Activated CD4-positive, alpha-beta T cell treated with anti-CD3 and anti-CD28 coated beads for 48 hours (primary cell): ENCODE measurements at places on chromosomes 4 and X.

GRCh38 chr4:37754410-37755185, 68.4 kb upstream of the RELL1 start:
- no peak for DNase-seq

DNA sequence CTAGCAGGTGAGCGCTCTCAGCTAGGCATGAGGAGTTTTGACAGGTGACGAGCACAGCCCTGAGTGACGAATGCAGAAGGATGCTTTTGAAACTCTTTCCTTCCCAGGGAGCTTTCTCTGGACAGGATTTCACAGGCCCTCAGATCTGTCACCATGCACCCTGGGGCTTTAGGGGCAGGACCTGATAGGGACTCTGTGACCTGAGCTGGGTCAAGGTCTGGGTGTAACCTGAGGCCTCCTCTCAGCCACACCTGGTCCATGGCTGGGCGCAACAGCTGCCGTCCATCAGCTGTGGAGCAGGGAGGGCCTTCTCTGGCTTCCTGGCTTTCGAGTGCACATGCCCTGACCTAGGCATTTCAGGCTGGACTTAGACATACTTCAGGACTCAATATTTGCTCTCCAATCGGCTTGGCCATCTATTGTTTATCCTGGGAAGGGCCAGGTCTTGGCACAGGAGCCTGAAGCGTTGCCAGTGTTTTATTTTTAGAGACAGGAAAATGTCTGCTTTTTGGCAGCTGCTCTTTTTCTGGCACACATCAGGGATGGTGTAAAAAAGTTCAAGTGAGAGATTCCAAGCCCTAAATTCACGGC, 56.4 kb downstream of the C4orf51 start:
- no peak for DNase-seq

DNA sequence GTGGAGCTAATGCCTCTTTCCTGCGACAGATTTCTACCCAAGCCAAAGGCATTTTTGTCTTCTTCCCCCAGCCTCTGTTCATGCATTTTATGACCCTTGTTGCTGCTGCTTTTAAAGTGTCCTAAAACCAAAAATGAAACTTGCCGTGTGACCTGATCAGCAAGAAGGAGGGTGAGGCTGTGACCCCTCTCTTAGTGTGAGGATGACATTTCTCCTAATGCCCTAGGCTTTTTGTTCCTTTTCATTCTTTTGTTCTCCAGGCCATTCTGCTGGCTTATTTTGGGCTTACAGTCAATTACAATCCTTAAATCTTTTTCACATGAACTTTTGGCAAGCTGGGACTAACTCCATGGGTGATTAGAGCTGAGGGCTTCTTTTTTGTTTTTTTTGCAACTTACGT, 34.4 kb downstream of the PTTG2 start:
- no peak for DNase-seq

DNA sequence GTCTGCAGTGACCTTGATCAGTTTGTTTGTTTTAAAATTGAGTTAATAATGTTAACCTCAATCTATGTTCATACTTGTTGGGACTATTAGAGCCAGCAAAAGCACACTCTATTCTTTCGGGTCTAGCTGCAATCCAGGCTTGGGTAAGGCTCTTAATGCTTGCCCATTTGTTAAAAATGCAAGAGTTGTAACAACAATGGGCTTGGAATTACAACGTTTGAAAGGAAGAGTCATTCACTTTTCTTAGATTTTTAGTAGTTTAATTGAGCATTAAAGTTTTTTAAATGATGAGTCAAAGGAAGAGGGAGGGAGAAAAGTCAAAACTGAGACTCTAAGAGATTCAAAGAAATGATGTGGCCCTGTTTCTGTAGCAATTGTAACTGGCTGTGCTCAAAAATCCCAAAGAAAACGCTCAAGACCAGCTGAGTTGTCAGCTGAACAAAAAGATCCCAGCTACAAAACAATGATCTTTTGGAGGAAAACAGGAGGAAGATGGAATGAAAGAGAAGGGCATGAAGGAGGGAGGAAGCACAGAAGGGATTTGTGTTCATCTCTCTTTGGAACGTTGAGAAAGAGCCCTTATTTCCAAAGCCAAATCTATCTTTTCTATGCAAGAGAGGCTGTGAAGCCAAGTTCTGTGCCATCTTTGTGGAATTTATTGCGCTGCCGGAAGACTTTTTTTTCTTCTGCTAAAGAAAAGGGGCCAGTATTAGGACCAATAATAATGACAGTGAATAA, 5.5 kb downstream of the SCD5 start:
- DNase-seq, result no peak

DNA sequence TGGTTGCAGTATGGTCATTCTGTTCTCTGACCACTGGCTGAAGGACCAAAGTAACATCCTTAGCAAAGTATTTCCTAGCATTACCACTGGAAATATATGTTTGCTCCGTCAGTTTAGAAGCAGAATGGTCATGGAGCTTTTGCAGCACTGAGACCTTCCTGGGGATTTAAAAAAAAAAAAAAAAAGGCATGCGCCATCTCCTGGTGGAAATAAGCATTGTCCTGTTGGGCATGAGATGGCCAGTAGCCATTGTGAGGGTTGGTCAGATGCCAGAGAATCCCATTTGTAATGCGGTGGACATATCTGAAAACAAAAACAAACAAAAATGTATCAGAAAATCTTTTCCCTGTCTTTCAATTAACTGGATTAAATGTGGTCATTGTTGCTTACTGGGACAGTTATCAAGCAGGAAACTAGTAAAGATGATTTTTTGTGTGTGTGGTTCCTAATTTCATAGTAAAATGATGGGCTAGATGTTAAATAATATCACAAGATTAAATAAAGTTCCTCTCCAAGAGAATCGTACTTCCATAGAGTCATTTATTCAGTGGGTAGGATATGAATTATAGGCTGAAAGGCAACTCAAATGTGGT, 139.6 kb downstream of the SOWAHB start:
- no peak for DNase-seq

DNA sequence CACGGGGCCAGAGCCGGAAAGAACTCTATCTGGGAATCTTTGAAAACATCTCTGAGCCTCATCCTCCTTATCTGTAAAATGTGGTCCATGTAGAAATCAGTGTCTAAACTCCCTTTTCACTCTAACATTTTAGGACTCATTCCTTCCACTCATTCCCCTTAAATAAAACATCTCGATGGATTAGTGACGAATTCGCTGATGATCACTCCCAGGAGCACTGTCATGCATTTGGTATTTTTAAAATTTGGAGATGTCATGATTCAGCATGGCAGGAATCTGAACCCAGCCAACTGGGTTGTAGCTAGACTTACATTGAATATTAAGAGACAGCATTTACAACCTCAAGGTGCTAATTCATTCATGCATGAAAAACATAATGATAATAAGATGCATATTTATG, 88.1 kb downstream of the SPANXN3 start:
- DNase-seq, result no peak

DNA sequence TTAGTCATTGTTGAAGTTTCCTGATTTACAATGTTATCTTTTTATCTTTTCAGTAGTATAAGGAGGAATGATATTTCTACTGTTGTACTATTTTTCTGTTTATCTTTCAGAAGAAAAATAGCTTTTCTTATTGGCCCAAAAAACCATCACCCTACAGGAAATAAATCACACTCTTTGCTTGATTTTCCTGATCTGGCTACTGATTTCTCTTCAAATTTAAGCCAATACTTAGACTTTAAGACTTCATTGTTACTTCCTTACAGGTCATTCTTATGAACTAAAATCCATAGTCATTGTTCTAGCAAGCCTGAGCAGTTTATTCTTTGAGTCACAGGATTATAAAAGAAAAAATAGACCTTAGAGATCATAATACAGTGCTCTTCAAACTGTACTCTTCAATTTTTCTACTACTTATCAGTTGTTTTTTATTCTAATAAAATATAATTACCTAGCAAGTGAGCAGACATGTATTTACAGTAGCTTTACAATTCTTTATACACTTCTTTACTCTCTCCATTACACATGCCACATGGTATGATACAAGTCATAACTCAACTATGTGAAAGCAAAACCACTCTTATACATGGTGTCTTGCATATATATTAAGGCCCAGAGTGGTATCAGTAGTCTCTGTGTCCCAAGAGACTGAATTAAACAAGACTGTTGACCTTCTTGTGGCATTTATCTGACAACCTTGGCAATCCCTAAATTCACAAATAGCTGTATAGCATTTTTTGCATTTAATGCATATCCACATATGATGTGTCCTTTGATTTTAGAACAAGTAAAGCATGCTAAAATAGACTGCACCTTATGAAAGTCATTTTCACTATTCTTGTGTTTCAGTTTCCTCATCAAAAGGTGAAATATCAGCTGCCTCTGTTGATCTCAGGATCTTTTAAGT, 47.9 kb downstream of the TET2 start:
- no peak for DNase-seq

- no peak for DNase-seq
Measured at GRCh38 chr4:1234811-1235292, 14.1 kb downstream of the CTBP1 start.

DNA sequence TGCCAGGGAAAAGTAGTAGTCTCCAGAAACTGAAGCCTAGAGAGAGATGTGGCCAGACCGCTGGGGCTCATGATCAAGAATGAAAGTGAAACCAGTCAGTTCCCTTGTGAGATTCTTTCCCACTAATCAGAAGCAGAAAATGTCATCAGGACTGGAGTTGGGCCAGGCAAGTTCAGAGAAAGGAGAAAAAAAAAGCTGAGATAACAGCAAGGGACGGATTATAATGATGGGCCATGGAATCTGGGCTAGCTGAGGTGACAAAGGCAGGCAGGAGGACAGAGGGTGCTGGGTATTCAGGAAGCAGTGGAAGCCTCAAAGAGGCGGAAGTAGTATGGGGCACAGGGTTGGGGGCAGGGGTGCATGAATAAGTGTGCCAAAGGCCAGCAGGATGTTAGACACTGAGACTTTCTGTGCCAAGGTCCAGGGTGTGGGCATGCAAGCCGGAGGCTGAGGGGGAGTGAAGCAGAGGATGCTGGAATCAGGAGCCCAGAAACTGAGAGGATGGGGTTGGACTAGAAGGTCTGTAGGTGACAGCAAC, 2.5 kb downstream of the CXorf38 start:
- peak; percentile 31 for DNase-seq
